ENCODE measurements at places on chromosomes 5 and 9.

DNA sequence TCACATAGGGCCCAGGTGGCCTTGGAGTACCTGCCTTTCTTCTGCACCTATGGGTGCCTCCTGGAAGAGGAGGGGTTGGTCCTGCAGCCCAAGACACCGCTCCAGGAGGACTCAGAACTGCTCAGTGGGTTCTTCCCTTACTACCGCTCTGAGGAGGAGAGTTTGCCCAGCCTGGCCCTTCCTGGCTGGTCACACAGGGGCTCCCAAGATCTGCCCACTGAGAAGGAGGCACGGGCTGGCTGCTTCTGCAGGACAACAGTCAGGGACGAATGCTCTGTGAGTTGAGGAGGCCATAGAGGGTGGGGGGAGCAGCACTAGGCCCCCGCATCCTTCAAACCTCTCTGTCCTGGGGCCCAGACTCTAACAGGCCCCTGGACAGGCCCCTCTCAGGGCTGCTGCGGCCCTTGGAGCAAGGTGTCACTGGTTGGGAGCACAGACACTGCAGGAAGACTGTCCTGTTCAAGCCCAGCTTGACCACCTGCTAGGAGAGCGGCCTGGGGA is 9.9 kb upstream of the SLC25A48 start:
- no peak for DNase-seq

DNA sequence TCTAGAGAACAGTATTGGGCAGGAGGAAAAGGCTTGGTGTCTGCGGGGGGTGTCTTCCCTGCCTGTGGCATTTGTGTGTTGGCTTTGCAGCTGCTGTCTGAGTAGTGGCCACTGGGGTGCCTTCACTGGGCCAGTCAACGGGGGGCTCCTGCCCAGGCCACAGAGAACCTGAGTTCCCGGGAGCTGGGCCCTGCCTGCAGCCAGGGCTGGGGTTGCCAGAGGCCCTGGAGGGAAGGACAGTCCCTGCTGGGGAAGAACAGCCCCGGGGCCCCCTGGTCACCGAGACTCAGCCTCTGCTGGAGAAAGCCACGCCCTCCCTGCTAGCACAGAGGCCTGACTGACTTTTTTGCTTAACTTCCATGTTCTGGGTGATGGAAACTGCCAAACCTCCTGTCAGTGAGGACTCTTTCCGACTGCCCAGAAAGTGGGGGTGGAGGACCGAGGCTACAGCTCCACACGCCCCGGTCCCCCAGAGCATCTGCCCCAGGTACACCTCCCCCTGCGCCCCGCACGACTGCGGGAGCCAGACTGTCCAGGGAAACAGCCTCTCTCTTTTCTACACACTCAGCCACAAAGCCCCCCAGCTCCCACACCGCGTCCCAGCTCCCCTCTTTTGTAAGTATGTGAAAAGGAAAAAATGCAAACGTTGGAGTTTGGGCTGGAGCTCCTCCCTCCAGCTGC is 133.4 kb downstream of the DAB2IP start:
- no peak for DNase-seq

DNA sequence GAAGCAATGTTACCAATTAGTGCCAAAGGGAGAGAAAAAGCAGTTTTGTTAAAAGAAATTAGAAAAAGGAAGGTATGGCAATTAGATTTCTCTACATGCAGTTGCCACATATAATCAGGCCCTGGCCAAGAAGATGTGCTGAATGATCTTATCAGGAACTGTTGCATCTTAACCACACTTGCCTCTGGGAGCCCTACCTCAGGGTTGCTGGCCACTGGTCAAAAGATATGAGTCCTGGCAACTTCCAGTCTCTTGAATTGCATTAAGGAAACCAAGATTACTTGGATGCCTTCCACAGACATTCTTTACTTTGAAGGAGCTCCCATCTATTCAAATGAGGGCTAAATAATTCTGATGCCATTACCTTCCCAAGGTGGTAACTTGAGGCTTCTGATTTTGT is 60.4 kb downstream of the TNC start:
- no peak for DNase-seq

GRCh38 chr9:107222020-107222522 is 61.0 kb upstream of the RAD23B start:
- no peak for DNase-seq

- no peak for DNase-seq
These were observed 24.8 kb downstream of the ANXA1 start for GRCh38 chr9:73176450-73176875.

- DNase-seq = no peak
These were observed 301.9 kb downstream of the CTNND2 start for GRCh38 chr5:11602298-11602697.

DNA sequence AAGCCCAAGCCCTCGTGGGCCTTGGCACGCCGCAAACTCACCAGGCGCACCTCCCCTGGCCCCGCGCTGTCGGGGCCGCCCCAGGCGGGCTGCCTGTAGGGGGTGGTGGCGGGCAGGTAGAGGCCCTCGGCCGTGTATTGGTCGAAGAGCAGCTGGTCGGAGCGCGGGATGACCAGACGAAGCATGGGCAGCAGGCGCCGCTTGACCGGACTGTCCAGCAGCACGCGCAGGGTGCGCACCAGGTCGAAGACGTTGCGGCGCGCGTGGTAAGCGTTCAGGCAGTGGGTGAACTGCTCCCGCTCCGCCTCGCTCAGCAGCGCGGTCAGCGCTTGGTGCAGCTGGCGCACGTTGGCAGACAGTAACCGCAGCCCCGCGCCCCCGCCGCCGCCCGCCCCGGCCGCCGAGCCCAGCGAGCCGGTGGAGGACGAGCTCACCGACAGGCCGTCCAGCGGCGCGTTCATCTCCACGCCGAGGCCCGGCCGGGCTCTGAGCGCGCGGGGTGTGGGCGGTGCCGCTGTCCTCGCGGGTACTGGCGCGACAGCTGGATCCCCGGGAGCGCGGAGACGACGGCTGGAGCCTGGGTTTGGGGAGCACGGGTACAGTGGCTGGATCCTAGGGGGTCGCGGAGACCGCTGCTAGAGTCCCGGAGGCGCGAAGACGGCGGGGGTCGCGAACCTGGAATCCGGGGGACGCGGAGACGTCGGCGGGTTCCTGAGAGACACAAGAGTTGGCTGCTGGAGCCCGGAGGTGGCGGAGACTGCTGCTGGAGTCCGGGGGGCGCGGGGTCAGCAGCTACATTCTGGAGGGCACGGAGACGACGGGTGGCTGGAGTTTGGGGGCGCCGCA is 709 bp downstream of the WHRN start:
- DNase-seq = no peak

DNA sequence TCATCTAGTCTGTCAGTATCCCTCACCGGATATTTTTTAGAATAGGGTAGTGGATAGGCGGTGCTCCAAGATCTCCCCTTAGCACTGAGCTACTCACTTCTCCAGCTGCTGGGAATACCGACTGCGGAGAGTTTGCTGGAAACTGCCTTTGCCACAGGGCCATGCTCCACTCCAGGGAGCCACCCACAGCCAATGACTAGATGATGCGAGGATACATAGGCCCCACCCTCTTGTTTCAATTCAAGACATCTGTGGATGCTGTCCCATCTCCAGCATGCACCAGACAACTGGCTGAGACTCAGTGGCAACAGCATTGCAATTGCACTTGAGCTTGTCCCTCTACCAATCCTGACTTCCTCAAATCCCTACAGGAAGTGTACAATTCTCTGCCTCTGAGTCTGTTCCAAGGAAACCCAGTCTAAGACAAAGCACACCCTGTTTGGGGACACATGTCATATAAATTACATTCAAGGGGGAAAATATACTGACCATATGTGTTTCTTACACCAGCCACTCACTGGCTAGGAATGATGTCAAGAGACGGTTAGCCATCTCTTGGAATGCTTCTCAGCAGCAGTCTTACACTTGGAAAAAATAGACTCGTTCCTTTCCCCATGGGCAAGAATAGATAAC is 312.6 kb upstream of the KIF2A start:
- DNase-seq = no peak

- DNase-seq = no peak
These were observed 349.2 kb downstream of the DEPDC1B start for GRCh38 chr5:60350794-60351193.

DNA sequence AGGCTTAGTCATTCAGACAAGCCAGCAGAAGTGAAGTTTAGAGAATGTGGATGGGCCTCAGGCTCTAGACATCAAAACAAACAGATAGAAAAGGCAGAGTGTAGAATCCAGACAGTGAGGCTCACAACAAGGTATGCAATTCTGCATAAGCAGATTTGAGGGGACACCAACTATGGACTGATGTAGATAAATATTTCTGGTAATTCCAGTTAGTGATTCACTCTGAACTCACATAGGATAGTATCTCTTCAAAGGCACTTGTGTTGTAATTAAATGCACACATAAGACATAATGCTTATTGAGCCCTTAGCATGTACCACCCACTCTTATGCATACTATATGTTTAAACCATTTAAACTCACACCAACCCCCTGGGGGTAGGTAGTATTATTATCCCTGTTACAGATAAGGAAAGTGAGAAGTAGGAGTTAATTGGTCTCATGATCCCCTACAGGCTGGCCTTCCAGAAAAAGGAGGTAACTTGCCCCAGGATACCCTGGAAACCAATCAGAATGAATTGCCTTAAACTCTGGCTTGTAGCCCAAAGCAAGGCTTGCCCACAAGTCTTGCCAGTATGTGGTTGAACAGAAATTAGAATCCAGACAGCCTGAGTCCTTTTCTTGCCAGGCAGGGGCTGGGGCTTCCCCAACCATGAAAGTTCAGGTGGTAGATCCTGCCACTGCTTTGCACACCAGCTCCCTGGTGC is 39.5 kb upstream of the HSPB3 start:
- DNase-seq = no peak

DNA sequence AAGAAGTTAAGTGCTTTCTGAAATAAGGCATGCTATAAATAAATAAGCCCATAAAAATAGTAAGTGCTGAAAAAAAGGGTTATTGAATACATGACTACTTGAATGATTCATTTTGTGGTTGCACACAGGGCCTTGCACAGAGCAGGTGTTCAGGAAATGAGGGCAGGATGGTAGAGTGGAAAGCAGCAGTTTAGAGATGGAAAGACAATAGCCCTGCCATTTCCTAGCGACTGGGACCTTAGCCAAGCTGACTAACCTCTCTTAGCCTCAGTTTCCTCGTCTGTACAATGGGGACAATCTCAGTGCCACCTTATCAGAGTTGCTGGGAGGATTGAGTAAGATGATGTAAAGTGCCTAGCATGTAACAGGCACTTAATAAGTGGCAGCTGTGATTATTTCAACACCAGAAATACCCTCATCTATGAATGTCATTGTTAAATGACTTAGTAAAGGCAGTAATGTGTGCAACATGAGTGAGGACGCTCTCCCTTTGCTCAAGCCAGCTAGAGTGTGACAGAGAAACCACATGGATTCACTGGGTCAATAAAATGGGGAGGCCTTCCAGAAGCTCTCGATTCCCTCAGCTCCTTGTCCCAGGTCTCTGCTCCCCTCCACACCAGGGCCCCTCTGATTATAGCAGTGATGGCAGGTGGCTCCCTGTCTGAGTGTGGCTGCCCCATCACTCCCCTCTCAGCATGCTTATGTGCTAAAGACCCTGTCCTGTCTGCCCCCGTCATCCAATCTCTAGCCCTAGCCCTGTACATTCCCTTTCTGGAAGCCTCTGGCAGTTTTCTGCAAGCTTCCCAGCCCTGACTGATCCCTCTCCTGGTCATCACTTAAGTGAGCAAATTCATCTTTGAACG is 16.0 kb upstream of the PHF19 start:
- peak; percentile 78 for DNase-seq

GRCh38 chr9:115481769-115482168 is 363.8 kb upstream of the TNC start:
- DNase-seq = no peak

DNA sequence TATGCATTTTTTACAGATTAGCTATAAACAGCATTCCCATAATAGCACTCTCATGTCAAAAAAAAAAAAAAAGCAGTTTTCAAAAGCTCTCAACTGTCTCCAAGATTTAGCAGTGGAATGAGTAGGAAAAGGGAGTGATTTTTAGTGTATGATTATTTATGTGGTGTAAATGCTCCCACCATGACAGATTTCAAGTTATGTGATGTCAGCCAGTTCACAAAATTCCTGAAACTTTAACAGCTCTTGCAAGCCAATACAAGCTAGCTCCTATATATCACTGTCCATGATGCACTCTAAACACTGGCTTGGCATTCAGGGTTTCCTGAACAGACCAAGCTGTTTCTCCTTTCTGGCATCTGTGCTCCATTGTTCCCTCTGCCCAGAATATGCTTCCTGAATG is 7.9 kb upstream of the ANKDD1B start:
- no peak for DNase-seq

DNA sequence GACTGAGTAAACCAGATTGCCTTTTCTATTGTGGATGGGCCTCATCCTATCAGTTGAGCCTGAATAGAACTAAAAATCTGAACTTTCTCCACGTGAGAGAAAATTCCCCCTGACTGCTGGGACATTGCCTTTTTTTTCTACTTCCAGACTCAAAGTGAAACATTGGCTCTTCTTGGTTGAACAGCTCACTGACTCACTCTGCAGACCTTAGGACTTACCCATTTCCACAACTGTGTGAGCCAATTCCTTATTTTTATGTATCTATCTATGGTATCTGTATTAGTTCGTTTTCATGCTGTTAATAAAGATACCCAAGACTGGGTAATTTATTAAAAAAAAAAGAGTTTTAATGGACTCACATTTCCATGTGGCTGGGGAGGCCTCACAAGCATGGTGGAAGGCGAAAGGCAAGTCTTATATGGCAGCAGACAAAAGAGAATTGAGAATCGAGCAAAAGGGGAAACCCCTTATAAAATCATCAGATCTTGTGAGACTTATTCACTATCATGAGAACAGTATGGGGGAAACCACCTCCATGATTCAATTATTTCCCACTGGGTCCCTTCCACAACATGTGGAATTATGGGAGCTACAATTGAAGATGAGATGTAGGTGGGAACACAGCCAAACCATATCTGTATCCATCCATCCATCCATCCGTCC is 306.7 kb upstream of the SLC24A2 start:
- DNase-seq = no peak

DNA sequence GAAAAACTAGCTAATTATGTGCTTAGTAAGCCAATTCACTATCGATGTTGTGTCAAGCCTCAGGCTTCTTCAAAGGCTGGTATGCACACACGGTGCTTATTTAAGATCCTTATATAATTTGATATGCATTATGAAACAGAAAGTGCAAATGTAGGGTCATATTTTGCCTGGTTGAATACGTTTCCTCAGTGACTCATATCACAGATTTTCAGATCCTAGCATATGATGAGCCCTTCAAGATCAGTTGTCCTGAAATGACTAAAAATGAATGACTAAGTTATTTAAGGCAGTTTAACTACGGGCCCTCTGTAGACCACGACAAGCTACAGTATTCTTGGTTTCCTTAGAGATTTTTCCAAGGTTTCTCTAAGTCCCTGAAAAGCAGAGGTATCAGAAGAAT is 778.3 kb downstream of the PRELID2 start:
- no peak for DNase-seq

DNA sequence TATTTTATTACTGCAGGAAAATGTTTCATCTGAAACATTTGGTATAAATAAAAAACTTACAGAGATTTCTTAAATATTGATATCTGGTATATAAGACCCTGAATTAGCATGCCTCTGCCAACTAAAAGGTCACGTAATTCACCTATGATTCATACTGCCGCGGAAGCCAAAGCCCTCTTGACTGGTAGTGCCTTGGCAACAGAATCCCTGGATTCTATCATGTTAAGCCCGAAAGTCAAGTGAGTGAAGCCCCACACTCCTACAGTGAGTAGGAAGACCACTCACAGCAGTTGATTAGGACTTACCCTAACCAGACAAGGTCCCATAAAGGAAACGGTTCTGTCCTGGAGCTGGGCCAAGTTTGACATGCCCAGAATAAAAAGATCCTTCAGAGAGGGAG is 175.6 kb upstream of the NREP start:
- DNase-seq = no peak

GRCh38 chr9:123044586-123044985 is 11.1 kb downstream of the GPR21 start:
- no peak for DNase-seq

GRCh38 chr5:53481887-53482716 is 1.7 kb downstream of the FST start:
- peak; percentile 34 for DNase-seq

Data from GF-D8 (cell line).